HCT116 (cell line): ENCODE measurements at places on chromosomes 3 and 15.

DNA sequence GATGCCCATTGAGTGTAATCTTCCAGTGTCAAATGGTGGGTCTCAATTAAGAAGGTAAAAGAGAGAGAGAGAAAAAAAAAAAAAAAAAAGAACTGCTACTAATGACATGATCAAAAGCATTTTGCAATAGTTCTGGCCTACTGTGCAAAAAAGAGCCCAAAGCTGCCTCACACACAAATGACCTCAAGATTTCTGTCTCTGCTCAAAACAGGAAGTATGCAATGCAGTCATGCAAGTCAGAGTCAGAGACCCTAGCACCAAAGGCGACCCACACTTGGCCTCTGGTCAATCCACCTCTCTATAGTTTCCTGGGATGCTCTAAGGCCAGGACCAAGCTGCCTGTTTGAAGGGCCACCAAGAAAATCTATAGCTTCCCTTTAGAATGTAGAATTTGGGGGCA lies 323.5 kb downstream of the VPS13C start:
- DNase-seq: no peak

DNA sequence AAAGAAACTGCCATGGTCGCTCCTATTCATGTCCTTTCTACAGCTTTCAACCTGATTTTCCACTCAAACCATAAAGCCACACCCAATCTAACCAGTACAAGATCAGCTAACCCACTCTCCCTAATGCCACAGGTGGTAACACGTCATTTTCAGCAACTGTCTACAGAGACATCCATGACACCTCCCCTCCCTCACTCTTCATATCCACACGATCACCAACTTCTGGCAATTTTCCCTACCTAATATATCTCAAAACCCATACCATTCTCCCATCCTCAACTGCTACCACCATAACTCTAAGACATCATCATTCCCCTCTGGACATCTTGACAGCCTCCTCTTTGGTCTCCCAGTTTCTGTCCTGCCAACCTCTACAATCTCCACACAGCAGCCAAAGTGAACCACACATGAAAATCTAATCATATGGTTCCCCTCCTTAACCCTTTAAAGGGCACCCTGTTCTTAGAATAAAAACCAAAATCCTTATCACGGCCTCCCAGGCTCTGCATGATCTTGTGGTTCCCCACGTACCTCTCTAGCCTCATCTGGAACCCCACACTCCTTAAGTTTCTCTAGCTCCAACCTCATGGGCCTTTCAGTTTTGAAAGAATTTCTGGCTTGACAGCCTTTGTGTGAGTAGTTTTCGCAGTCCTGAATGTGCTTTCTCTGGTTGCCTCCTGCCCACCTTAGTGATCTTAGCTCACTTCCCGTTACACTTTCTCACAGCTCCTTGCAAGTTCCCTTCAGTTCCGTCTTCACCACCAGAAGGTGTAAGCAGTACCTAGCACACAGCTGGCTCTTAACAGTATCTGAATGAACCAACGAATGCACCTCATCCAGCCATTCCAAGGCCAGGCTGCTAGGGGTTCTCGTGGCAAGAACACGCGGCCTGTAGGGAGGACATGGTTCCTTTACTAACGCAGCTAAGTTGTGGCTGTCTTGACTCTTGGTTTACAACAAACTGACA lies 33.4 kb downstream of the SPINK8 start:
- DNase-seq: no peak

DNA sequence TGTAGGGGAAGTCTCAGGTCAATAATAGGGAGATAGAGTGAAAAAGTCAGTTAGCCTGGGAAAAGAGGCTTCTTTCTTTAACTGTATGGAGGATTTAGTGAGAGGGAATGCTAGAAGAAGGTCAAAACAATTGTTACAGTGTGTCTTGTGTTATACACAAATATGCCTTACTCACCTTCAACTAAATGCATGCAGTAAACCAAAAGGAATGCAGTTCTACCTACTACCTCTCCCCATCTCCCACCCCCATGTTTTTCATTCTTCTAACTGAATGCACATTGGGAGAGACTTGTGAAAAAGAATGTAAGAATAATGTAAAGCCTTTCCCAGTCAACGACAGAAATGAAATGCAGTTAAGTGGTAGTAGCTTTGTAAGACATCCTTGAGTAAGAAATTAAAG lies 33.8 kb downstream of the CCDC66 start:
- DNase-seq: no peak

DNA sequence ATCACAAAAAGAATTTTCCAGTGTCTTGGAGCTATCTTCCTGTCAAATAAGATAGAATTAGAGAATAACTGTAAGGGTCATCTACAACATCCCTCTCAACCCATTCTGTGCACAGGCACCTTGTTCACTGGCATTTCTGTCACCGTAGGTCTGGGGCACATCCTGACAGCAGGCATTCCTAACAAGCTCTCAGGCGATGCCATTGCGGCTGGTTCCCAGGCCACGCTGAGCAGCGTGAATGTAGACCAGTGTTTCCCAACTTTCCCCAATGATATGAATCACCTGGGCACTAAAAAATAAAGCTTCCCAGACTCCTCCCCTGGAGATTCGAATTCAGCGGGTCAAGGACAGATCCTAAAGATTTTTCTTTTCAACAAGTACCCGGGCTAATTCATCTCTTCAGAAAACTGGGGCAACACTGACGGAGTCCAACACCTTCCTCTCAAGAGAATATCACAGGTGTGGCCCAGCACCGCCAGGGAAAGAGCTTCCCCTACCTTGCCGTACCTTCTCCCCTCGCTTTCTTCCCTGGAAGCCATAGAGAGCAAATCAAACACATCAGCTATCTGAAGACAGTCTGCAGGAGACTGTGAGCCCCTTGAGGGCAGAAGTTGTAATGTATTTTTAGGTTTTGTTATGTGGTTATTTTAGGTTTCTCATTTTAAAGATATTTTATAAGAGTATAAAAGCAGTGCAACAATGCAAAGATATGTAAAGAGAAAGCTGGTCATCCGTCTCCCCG lies 143.4 kb downstream of the LIPC start:
- no peak for DNase-seq

GRCh38 chr3:152352554-152352953 lies 83.8 kb downstream of the MBNL1 start:
- no peak for DNase-seq

- no peak for DNase-seq
Observed at GRCh38 chr15:96331144-96331944, 844 bp downstream of the NR2F2 start.
